Ovary (tissue), 10 donors: ENCODE measurements at places on chromosomes 2 and 18.

GRCh38 chr2:113762377-113763118 lies 6.1 kb upstream of the SLC35F5 start:
- no peak for DNase-seq

DNA sequence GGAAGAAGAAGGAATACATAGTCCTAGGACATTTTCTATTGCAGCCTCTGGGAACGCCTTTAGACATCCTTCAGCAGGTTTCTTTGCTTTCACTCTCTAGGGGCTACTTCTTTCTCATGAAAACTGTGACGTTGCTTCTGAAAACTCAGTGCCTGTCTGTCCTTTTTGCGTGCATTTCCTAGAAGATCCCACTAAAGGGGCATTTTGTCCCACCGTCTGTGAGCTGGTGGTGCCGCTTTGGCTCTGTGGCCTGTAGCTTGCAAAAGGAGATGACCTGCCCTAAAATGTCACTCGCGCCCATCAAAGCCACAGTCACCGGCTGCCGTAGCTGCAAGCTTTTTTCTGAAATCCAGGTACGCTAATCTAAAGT lies 579 bp downstream of the STAT4 start:
- no peak for DNase-seq

DNA sequence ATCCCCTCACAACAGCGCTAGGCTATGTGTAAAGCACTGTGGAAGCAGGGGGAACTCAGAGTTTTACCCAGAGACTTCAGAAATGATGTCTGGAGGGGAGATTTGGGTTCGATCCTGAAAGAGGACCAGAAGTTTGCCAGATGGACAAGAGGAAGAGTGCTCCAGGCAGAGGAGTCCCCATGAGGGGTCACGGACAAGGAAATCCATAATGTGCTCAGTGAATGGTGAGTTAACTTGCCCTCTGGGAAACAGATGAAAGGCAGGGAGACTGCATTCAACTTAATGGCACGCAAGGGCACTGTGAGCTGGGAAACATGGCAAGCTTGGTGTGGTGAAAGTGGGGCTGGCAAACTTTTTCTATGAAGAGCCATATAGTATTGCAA lies 6.0 kb upstream of the ASAP2 start:
- no peak for DNase-seq

- no peak for DNase-seq
Measured at GRCh38 chr18:5158172-5158571, 38.9 kb downstream of the AKAIN1 start.

DNA sequence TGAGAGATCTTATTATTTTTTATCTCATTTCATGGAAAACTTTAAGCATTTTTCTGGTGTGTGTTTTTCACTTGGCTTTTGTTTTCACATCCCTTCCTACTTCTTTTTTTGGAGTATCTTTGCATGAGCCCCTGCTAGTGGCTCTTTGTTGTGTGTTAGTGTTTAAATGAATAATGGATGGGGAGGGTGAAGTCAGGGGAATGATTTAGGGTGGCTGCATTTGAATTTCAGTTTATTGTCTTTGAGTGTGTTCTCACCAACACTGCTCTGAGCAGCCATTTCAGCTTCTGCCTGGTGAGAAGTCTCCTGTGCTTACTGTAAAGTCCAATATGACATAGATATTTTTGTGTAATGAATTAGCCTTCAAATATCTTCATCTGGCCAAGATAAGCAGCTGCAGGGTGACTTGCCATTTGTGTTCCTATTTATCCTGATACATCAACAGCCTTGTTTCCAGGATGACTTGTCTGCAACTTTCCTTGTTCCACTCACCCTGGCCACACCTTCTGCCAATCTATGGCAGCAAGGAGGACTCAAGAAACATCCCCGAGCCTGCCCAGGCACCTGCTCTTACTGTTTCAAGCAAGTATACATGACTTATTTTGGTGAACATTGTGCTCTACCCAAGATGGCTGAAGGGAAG lies 182.6 kb downstream of the PDE11A start:
- no peak for DNase-seq

GRCh38 chr2:128008074-128008672 lies 19.7 kb downstream of the SAP130 start:
- no peak for DNase-seq

DNA sequence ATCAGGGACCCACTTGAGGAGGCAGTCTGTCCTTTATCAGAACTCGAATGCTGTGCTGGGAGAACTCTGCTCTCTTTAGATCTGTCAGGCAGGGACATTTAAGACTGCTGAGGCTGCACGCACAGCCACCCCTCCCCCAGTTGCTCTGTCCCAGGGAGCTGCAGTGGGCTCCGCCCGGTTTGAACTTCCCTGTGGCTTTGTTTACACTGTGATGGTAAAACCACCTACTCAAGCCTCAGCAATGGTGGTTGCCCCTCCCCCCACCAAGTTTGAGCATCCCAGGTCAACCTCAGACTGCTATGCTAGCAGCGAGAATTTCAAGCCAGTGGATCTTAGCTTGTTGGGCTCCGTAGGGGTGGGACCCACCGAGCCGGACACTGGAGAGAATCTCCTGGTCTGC lies 11.8 kb upstream of the LHCGR start:
- no peak for DNase-seq

GRCh38 chr2:69046221-69046662 lies 33.3 kb downstream of the ANTXR1 start:
- DNase-seq = no peak

DNA sequence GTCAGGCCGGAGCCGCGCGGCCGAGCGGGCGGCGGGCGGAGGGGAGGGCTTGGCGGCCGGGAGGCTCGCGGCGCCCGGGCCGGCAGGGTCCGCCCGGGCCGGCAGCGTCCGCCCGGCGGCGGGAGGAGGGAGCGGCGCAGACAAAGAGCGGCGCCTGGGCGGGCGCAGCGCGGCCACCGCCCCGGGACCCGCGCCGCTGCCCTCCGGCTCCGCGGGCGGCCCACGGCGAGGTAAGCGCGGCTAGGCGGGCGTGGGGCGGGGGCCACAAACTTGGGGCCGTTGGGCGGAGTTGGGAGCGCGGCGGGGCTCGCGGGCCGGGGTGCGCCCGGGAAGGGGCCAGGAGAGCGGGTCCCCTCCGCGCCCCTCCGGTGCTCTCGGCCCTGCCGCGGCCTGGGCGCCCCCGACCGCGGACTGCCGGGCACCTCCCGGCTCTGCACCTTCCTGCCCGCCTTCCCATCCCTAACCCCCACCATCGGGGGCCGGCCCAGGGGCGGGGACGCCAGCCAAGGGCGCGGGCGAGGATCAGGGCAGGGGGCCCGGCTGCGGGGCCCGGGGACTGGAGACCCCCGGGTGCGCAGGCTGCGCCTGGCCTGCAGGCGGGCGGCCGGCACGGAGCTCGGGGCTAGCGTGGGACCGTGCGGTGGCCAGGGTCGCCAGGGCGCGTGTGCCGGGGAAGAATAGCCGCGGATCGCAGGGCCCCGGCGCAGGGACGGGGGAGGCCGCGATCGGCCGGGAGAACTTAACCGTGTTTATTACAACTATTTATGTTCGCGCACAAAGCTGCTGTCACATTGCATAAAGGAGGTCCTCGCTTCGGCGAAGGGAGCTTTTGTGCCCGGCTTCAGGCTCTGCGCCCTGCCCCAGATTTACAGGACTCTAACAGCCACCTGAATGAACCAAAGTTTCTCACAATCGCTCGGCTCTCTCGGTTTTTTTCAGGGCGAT lies at the start of gene NCK2:
Gene NCK2, plus strand, starts transcription at position 4 of the 945 bp plus-strand sequence. CDS start 110,152 bp downstream, outside the sequence.
- peak; percentile 65 for DNase-seq

DNA sequence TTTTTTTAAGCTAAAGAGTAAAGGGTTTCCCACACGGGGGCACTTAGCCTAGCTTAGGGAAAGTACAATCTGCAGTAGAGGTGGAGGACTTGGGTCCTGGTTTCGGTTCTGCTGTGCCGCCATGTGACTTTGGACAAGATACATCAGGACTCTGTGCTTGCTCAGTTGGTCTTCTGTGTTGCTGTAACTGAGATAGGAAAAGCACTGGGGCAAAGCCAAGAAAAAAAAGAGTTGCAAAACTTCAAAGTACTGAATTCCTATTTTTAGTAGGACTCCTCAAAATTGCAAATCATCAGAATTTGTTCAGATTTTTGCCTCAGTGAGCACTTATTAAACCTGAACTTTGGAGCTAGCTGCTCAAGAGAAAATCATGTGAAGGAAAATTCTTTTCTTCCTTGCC lies 96.3 kb upstream of the STON1 start:
- no peak for DNase-seq

DNA sequence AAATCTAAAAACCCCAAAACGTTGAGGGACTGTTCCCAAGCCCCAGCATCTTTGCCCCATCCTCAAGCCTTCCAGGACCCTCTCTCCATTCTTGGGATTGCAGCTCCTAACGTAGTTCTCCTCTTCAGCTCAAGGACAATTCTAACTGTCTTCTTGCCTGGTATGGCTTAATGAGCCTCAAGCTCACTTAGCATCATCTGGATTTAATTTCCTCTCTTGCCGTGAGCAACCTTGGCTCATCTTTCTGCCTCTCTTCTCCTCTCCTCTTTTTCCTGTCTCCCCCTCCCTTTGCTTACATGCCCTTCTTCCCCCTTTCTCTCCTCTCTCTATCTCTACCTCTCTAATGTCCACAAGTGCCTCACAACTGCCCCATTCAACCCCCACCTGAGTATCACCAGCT lies 44.2 kb downstream of the TACR1 start:
- no peak for DNase-seq

DNA sequence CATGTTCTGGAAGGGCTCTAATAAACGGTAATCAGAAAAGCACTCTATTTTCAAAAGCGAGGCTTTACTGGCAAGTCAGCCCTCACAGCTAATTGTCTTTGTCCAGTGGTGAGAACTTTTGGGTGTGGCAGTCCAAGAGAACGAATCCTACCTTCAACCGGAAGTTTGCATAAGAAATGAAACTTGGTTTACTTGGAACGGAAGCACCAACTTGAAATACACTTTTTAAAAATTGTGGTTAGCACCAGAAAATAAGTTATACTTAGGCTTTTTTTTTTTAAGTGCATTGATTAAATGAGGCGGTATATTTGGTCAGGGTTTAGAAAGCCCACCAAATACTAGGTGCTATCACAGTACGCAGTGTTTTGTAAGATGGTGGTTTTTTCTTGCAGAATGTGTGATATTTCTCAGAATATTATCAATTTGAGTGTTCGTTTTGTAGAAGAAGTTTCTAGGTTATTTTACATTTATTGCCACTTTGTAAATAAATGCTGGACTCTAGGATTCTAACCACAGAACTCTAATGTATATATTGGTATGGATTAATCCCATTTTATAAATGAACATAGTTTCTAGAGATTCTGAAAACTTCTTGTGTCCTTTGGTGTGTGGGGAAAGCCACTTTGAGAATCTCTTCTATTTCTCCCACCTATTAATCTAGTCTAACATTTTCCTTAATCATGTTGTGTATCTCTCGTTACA lies 1.2 kb downstream of the MYL12A start:
- no peak for DNase-seq

DNA sequence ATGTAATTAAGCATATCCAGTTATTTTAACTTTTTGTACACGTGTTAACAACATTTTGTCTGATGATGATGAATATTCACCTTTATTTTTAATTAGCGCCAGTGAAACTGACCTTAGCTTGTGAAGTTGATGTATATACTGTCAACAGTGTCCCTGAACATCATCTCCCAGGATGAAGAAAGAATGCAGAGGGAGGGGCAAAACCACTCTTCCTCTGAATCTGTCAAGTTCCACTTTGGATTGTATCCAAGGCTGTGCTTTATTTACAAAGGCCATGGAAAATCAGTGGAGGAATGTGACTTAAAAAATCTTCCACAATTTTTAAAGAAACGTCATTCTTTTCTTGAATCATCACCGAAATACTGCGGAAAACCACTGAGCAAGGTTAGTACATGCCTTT lies 4.5 kb upstream of the RMDN2 start:
- DNase-seq = no peak

DNA sequence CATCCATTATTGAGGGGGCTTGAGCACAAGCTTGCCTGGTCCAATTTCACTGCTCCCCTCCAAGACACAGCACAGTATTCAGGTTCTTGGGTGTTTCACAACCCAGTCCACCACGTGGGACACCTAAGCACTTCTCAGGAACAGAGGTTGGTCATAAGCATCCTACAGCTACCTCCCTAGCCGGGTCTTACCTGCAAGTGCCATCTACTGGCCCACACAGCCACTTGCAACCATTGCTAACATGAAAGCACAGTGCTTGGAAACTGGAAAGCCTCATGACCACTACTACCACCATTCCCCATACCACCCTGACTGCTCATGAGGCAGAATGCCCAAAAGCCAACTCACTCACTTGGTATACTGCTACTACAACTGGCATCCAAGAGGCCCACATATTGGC lies 105.7 kb upstream of the RPRM start:
- no peak for DNase-seq

DNA sequence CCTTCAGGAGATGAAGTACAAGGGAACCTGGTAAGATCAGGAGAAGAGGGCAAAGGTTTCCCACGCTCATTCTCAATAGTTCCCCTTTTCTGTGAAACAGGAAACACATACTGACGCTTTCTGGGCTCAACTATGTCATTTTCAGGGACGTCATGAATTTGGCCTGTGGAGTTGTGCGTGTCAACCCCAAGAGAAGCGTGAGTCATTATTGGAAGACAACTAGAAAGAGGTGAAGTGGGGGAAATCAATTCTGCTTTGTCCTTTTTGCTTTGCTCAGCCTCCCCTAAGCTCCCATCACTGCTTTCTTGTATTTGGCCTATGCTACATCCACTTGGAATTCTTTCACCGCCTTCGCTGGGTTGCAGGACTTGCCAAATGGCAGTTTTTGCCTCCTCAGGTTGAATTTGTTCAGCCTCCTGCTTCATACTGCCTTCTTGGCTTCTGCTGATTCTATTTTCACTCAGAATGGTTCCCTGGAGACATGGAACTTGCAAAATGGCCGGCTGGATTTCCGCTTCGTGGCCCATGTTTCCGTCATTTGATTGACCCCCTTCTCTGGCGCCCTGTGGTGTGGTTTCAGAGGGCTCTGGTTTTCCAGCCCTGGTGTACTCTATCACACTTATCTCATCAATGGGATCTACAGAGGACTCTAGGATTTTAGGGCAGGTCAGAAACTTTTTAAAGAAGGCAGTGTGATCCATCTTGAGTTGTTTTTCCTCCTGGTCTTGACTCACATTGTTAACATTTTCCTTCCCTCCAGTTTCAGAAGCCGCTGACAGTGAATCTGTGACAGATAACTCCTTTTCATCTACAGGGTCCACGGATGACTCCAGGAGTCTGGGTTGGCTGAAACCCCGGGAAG lies 93.3 kb downstream of the ALPK2 start:
- DNase-seq = no peak

GRCh38 chr2:38038682-38039081 lies 37.3 kb downstream of the CYP1B1 start:
- no peak for DNase-seq

- DNase-seq = no peak
Measured at GRCh38 chr2:165795011-165795410, 964 bp upstream of the GALNT3 start.

- no peak for DNase-seq
Measured at GRCh38 chr2:119550856-119551255, 6.6 kb downstream of the CFAP221 start.
